ENCODE measurements at places on chromosomes 7 and 10.
A peak's percentile ranks its signal among the peaks of the same experiment; 100 is the strongest.

- no peak for DNase-seq
Observed at GRCh38 chr10:104233817-104234216, 1.7 kb upstream of the CFAP43 start.

- no peak for DNase-seq
Observed at GRCh38 chr7:139224219-139224618, 6.8 kb upstream of the UBN2 start.

DNA sequence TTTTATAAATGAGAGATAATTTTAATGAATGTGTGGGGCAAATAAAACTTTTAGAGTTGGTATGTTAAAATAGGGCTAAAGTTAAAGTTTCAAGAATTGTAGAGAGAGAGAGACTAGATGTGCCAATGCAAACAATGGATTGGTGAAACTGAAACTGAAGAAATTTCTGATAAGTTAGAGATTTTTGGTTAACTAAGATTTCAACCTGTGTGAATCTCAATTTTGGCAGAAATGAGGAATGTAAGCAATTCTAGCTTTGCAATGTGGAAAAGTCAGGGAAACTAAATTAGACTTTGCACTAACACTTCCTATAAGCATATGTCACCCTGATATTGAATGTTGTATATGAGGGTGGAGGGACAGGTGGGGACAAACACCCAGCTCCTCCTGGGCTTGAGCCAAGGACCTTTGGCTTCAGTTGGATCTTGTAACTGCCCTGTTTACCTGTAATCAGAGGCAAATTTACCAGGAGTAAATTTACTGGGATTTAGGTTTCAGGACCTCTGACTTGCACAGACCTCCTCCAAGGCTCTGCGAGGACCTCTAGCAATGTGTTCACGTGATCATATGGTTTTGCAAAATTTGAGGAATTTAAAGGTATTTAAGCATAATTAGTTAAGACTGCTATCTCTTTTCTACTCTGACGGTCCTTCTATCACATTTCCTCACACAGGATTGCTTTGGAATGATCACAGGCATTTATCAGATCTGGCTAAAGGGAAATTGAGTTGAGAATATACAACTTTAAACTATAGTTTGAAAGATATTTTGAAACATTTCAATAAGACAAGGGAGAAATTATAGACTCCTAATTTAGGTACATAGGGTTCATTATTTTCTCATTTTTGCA, 33.1 kb upstream of the RPA3 start:
- DNase-seq, result no peak

- no peak for DNase-seq
Observed at GRCh38 chr7:156652886-156653568, 12.5 kb downstream of the RNF32 start.

GRCh38 chr10:110957606-110958005, 38.2 kb downstream of the SHOC2 start:
- no peak for DNase-seq

- DNase-seq, result no peak
Observed at GRCh38 chr7:30531286-30531685, 26.7 kb upstream of the GGCT start.

GRCh38 chr7:107938456-107939250, 47.7 kb downstream of the DLD start:
- peak; percentile 2 for DNase-seq

- DNase-seq, result no peak
Observed at GRCh38 chr7:18405726-18406125, 89.8 kb upstream of the HDAC9 start.

DNA sequence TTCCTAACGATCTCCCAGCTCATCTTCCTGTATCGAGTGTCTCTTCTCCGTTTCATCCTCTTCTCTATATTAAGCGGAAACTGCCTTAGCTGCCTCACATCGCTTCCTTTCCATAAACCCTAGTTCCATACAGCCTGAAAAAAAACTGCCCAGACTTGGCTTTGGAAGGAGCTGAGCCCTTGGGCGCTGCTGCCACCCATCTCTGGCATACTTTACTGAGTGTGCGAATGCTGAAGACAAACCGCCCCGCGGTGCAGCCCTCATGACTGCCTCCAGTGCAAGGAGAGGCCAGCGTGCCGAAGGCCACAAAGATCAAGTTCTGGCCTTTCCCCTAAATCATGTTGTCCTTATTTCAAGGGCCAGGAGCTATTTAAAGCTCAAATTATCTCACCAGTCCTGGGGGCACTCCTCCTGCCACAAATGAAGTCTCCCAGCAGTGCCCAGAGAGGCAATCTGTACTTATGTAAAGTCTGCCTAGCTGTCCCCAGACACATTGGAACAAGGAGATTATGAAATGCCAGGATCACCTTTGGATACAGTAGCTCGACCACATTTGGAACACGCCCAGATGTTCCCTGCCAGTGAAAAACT, 25.2 kb downstream of the YWHAG start:
- DNase-seq, result no peak

DNA sequence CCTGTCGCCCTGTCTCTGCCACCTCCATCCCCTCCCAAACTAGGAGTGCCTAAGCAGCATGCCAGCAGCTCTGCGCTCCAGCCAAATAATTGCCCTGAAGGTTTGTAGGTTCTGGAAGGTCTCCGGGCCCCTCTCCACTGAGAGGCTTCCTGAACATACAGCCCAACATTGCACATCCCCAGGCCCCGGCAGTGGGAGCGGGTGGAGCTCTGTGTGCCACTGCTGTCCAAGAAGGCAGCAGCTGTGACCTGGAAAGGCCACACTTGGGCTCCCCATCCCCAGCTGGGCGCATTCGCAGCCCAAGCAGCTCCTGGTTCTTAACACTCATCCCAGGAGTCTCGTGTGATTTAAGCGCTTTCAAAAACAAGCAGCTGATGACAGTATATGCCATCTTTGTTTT, 95.7 kb downstream of the COL13A1 start:
- DNase-seq, result no peak

- DNase-seq, result no peak
Observed at GRCh38 chr10:17655567-17656146, 11.7 kb downstream of the STAM start.

- DNase-seq, result no peak
Observed at GRCh38 chr7:90111-91063, 102.0 kb upstream of the FAM20C start.

DNA sequence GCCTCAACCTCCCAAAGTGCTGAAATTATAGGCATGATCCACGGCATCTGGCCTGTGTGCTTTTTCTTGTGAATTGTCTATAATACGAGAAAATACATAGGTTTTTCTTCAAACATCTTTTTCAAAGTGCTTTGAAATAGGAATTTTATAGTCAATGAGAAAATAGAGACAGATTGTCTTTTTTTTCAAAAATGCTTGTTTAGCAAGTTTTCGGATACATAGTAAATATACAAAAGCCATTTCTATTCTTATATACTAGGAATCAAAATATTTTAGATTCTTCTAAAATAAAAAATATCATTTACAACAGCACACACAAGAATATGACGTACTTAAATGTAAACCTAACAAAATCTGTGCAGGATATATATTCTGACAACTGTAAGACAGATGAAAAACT, 1.6 kb upstream of the LYZL2 start:
- no peak for DNase-seq

Data from NCI-H446 treated with DMSO at 0.1 percent for 48 hours (cell line).